A549 treated with CORT108297 at 1 μM for 4 hours (cell line): ENCODE measurements at places on chromosomes 7 and 10. TPM values are rescaled to one million over a fixed set of nuclear protein-coding genes. Genes with fewer than 3 reads are reported as not detected.

The MINDY3 gene
- total RNA-seq = 13.0 to 15.0 TPM (median 14.0 TPM) in 5 replicates

The UNC5B gene
- total RNA-seq = 0.66 to 0.88 TPM (median 0.76 TPM) in 5 replicates

The GRID2IP gene
- total RNA-seq = 0.02 TPM in 1 of 5 replicates, not detected in the others

The DYNC1I1 gene
- total RNA-seq = 0.05 to 0.24 TPM (median 0.16 TPM) in 5 replicates

The DLG5 gene
- total RNA-seq = 28.1 to 35.4 TPM (median 31.7 TPM) in 5 replicates

The PRSS37 gene
- not detected in 5 replicates for total RNA-seq

The STEAP1 gene
- 13.9 to 16.0 TPM (median 14.2 TPM) in 5 replicates for total RNA-seq

The AKR1D1 gene
- not detected in 5 replicates for total RNA-seq

The NXPH1 gene
- total RNA-seq = not detected in 5 replicates

The BUD23 gene
- 126 to 159 TPM (median 134 TPM) in 5 replicates for total RNA-seq

The TAC1 gene
- not detected in 5 replicates for total RNA-seq

The GRID1 gene
- total RNA-seq = 0.18 to 0.44 TPM (median 0.24 TPM) in 5 replicates

The CAV1 gene
- 393 to 546 TPM (median 490 TPM) in 5 replicates for total RNA-seq

The OLAH gene
- total RNA-seq = 0.06 to 0.20 TPM (median 0.12 TPM) in 5 replicates

The BTBD16 gene
- total RNA-seq = 0.35 to 0.82 TPM (median 0.64 TPM) in 5 replicates

The STAG3 gene
- total RNA-seq = 0.18 to 0.23 TPM (median 0.22 TPM) in 5 replicates

The ACTL6B gene
- not detected in 5 replicates for total RNA-seq

The FEZF1 gene
- not detected in 5 replicates for total RNA-seq

The CTNNA3 gene
- total RNA-seq = not detected in 5 replicates

The CCDC7 gene
- 0.62 to 1.0 TPM (median 0.89 TPM) in 5 replicates for total RNA-seq

The IFIT1B gene
- not detected in 5 replicates for total RNA-seq

The NKX1-2 gene
- 0.02 to 0.10 TPM in 2 of 5 replicates, not detected in the others for total RNA-seq

The DKK1 gene
- 386 to 493 TPM (median 406 TPM) in 5 replicates for total RNA-seq

The ZNF786 gene
- 5.5 to 7.0 TPM (median 6.6 TPM) in 5 replicates for total RNA-seq

The NUTM2E gene
- 0.27 to 0.53 TPM (median 0.36 TPM) in 5 replicates for total RNA-seq

The VWA2 gene
- total RNA-seq = 0.02 to 0.06 TPM in 2 of 5 replicates, not detected in the others

The NYAP1 gene
- 1.5 to 2.4 TPM (median 2.3 TPM) in 5 replicates for total RNA-seq

The OR9A2 gene
- not detected in 5 replicates for total RNA-seq

The INMT gene
- not detected in 5 replicates for total RNA-seq

The TAS2R5 gene
- 0.24 to 0.47 TPM (median 0.35 TPM) in 5 replicates for total RNA-seq

The CASD1 gene
- 7.6 to 12.2 TPM (median 10.4 TPM) in 5 replicates for total RNA-seq

The AEBP1 gene
- total RNA-seq = 0.02 TPM in 1 of 5 replicates, not detected in the others

The ITPRID1 gene
- total RNA-seq = not detected in 5 replicates

The DDC gene
- 0.58 to 1.9 TPM (median 1.1 TPM) in 5 replicates for total RNA-seq

The EGR2 gene
- 0.27 to 0.53 TPM (median 0.38 TPM) in 5 replicates for total RNA-seq

The FAM24B gene
- 14.1 to 15.2 TPM (median 15.0 TPM) in 5 replicates for total RNA-seq

The SYCE1 gene
- total RNA-seq = not detected in 5 replicates

The MYO3A gene
- 0.05 TPM in 1 of 5 replicates, not detected in the others for total RNA-seq

The TFR2 gene
- 1.9 to 3.4 TPM (median 2.8 TPM) in 5 replicates for total RNA-seq

The FRMPD2 gene
- 0.03 to 0.16 TPM (median 0.03 TPM) in 3 of 5 replicates, not detected in the others for total RNA-seq

The AP1S1 gene
- total RNA-seq = 143 to 158 TPM (median 150 TPM) in 5 replicates

The CYP3A5 gene
- 1.3 to 2.5 TPM (median 1.9 TPM) in 5 replicates for total RNA-seq

The CAPZA2 gene
- total RNA-seq = 112 to 183 TPM (median 116 TPM) in 5 replicates

The PLA2G12B gene
- total RNA-seq = not detected in 5 replicates

The EXOC4 gene
- 17.5 to 21.4 TPM (median 18.9 TPM) in 5 replicates for total RNA-seq

The SPAG6 gene
- total RNA-seq = not detected in 5 replicates

The MRC1 gene
- total RNA-seq = 0.01 to 0.05 TPM (median 0.02 TPM) in 5 replicates

The LAMB4 gene
- 0.09 to 0.29 TPM (median 0.14 TPM) in 5 replicates for total RNA-seq

The DPYSL4 gene
- total RNA-seq = 15.0 to 20.0 TPM (median 18.9 TPM) in 5 replicates

The TSPAN12 gene
- 0.46 to 1.0 TPM (median 0.67 TPM) in 5 replicates for total RNA-seq
